Activated T-helper 2 cell treated with anti-CD3 and anti-CD28 coated beads, Interferon-gamma antibody, Interleukin-2, Interleukin-4, amounts not matched to agents 10 μg/mL and 5 μg/mL and 100 μg/mL, durations not matched to agents 14 hours and 24 hours and 36 hours (primary cell): ENCODE measurements at places on chromosomes 7 and 10. TPM values are rescaled to one million over a fixed set of nuclear protein-coding genes. Genes with fewer than 3 reads are reported as not detected.
A peak's percentile ranks its signal among the peaks of the same experiment; 100 is the strongest.

DNA sequence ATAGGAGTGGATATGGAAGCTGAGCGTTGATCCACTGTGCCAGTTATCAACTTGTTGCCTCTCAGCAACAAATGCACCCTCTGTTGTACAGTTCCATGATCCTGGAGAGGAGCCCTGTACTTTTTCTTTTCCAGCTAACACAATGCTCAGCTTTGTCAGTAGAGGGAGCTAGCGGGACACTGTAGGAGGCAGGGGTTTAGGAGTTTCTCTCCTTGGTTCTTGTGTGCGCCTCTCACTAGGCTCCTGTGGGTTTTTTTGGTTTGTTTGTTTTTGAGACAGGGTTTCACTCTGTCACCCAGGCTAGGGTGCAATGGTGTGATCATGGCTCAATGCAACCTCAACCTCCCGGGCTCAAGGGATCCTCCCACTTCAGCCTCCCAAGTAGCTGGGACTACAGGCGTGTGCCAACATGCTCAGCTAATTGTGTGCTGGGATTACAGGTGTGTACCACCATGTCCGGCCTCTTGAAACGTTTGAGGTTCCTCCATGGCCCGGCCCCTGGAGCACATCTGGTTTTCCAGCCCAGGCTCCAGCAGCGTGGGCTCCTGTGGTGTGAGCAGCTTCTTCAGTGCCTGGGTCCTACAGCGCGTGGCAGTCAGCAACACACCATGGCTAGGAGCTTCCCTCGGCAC, 12.0 kb upstream of the MARVELD1 start:
- H3K27ac ChIP-seq: no peak overlapping the region
- H3K4me1 ChIP-seq: no peaks in the 10 kb centered on the region
- no peaks in the 10 kb centered on the region for H3K36me3 ChIP-seq
- no peak overlapping the region for H3K4me3 ChIP-seq

GRCh38 chr7:92598310-92598981, 8.3 kb upstream of the FAM133B start:
- no peak overlapping the region for H3K4me3 ChIP-seq
- DNase-seq: no peak
- no peaks in the 10 kb centered on the region for H3K36me3 ChIP-seq
- H3K27me3 ChIP-seq: no peaks in the 10 kb centered on the region
- H3K27ac ChIP-seq: no peak overlapping the region
- peaks cover 3% of the 10 kb centered on the region for H3K4me1 ChIP-seq

GRCh38 chr10:92419740-92420545, 129.0 kb downstream of the MARCHF5 start:
- H3K4me1 ChIP-seq: no peaks in the 10 kb centered on the region
- H3K27me3 ChIP-seq: peaks cover 40% of the 10 kb centered on the region
- H3K27ac ChIP-seq: no peak overlapping the region
- no peaks in the 10 kb centered on the region for H3K36me3 ChIP-seq
- peak overlapping the region; percentile 21 for H3K4me3 ChIP-seq
- DNase-seq: no peak

GRCh38 chr10:124569623-124570470, 108.2 kb downstream of the LHPP start:
- no peak for DNase-seq
- H3K27ac ChIP-seq: no peak overlapping the region
- no peaks in the 10 kb centered on the region for H3K27me3 ChIP-seq

The ZNF727 gene
- total RNA-seq: 0.11 and 0.18 TPM in 2 replicates
